NCI-H2171 (cell line): ENCODE measurements at places on chromosomes 5 and 9.

DNA sequence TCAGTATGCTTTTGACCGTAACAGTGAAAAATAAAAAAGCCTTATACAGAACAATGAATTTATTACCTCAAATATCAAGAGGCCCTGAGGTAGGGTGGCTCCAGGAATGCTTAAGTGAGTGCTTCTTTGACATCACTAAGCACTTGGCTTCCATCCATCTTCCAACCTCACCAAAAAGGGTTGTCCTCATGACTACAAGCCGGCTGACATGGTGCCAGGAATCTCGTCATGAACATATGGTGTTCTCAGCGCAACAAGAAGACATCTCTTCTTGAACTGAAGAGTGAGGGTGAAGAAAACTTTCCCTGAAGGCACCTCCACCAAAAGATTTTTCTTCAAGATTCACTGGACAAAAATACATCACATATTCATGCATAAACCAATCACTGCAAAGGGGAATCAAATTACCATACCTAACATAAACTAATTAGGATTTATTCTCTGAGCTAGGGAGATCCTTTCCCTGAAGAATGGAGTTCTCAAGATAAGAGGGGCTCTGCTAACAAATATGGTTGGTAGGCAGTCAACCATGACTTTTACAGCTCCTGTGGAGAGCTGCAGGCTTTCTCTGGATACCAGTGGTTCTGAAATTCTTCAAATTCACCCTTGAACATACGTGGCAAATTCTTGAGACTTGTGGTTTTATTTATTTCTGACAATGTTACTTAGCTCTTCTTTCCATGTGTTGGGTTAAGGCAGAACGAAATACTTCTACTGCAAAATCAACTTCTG is 49.5 kb downstream of the AGXT2 start:
- peak; percentile 26 for DNase-seq

- DNase-seq, result no peak
These were observed 373.0 kb upstream of the MEF2C start for GRCh38 chr5:89255845-89256463.

- DNase-seq, result no peak
These were observed 65.2 kb downstream of the IPO11 start for GRCh38 chr5:62477801-62478200.

GRCh38 chr9:103242025-103242424 is 246.9 kb downstream of the CYLC2 start:
- DNase-seq, result no peak

GRCh38 chr5:54704333-54704732 is 186.8 kb downstream of the SNX18 start:
- DNase-seq, result no peak

DNA sequence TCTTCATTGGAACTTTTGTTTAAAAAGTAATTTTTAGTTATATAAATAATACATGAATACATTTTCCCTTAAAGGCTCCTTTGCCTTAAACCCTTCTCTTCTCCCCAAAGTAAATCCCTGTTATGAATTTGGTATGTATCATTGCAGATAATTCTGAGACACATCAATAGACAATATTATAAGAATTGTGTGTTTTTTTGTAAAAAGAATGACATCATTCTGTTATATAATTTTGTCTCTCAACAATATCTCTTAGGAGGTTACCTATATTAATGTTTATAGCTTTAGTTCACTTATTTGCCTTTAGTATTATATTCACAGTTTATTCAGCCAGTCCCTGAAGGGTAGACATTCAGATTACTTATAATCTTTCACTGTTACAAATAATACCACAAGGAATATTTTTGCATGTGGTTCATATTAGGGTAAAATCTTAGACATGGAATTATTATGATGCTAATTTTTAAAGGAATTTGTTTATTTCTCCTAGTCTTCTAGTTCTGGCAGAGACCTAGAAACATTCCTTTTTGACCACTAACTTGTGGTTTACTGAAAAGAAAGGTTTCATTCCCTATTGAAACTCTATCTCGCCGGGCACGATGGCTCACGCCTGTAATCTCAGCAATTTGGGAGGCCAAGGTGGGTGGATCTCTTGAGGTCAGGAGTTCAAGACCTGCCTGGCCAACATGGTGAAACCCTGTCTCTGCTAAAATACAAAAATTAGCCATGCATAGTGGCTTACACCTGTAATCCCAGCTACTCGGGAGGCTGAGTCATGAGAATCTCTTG is 105.6 kb downstream of the KCTD16 start:
- DNase-seq, result no peak

DNA sequence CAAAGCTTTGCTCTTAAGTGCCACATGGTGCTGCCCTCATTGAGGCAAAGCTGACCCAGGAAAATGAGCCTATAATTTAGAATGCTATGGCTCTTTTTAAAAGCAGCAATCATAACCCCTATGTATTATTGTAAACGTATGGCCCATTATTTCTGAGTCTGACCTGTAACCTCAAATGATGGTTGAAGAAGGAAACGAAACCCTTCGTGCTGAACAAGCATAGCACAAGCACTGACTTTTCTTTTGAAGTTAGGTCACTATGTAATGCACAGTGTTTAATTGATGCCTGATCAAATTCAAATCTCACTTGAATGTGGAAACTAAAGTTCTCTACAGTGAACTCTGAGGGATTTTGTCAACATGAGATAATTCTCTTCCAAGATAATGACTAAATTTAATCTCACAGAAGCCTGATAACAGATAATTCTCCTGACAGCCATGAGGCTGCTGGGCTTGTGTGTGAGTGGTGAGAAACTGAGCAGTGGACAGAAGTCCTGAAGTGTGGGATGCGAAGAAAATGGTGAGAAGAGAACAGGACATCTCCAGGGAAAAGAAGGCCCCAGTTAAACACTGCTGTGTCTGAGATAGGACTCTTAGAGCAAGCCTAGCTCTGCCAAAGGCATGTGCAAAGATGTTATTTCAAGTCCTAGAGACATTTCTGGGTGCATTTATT is 226.9 kb downstream of the MAN2A1 start:
- no peak for DNase-seq
